ENCODE measurements at places on chromosomes 13 and 19.
A peak's percentile ranks its signal among the peaks of the same experiment; 100 is the strongest.

GRCh38 chr13:109412283-109412901, 374.0 kb downstream of the IRS2 start:
- DNase-seq, result peak; percentile 19

- DNase-seq, result no peak
These were observed 68.5 kb downstream of the FLT1 start for GRCh38 chr13:28426381-28426780.

- no peak for DNase-seq
These were observed 366 bp upstream of the KL start for GRCh38 chr13:33015791-33016323.

- DNase-seq, result no peak
These were observed 156.8 kb upstream of the SOX1 start for GRCh38 chr13:111909971-111910671.

DNA sequence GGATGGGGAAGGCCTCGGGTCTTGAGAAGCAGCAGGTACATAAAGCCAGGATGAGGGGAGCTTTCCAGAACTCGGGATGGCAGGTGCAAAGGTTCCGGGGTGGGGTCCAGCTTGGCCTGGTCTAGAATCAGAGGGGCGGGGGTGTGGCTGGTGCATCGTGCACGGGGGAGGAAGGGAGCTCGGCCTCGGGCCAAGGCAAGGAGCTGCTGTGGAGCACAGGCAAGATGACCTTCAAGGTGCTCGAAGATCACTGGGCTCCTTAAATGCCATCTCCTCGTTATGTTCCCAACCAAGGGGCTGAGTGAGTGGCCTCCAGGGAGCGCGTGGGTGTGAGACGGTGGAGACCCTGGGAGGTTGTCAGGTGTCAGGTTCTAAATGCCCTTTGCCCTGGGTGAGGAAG, 16.1 kb upstream of the SIGLEC11 start:
- DNase-seq, result no peak

- no peak for DNase-seq
These were observed 113.7 kb downstream of the DNAJC15 start for GRCh38 chr13:43136920-43137575.

- no peak for DNase-seq
These were observed 487.8 kb downstream of the DACH1 start for GRCh38 chr13:71378961-71379905.

DNA sequence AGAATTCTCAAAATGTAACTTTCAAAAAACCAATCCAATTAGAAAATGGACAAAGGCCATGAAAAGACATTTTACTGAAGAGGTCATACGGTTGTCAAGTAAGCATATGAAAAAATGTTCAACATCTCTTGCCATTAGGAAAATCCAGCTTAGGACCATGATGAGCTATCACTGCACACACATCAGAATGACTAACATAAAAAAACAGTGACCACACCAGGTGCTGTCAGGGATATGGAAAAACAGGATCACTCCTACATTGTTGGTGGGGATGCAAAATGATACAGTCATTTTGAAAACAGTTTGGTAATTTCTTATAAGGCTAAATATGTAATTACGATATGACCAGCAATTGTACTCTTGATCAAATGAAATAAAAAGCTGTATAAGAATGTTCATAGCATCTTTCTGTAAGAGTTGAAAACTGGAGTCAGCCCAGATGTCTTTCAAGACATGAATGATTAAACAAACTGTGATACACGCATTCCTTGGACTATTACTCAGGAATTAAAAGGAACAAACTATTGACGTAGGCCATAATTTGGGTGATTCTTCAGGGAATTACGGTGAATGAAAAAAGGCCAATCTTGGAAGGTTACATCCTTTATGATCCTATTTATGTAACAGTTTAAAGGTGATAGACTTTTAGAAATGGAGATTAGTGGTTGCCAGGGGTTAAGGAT, 26.9 kb upstream of the RCBTB2 start:
- no peak for DNase-seq

DNA sequence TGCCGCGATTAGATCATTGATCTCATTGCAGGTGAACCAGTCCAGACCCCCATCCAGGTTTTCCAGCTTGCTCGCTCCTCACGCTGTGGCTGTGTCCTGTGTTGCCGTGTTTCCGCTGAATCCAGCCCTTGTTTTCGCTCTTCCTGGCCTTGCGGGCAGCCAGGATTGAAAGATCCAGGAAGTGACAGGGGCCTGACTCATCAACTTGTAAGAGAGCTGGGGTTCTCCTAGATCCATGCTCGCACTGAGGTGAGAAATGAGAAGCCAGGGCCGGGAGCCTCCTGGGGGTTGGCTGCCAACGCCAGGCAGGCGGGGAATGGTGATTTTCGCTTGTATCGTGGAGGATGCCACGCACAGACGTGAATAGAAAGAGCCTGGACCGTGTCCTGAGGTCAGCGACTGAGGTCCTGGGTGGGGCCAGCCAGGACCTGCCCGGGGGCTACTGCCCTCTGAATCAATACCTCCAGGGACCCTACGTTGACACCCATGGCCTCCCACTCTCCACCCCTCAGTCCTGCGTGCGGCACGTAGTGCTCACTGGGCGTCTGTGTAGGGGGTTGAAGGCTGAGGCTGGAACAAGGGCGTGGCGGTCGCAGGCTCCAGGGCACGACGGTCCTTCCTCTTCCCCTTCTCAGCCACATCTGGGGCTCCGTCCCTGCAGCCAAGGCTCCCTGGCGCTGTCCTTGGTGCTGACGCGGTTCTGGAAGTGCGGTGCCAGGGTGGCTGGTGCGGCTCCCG, 7.3 kb upstream of the PTPRH start:
- peak; percentile 77 for DNase-seq

DNA sequence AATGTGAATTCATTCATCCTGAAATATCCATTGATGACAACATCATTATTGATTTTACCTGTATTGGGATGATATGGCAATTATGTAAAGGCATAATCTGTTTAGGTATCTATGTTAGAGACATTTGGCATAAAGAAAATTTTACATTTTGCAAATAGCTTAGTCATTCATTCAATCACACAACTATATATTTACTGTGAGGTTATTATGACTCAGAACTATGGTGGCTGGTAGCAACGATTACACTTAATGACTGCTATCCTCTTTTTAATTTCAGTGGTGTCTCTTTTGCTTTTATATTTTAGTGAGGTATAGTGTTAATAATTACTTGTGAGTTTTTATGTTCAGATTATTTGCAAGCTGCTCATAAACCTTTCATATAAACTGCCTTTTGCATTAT, 955.9 kb downstream of the SLITRK6 start:
- DNase-seq, result no peak

- DNase-seq, result peak; percentile 81
These were observed 37.3 kb downstream of the IL12RB1 start for GRCh38 chr19:18049385-18049784.

DNA sequence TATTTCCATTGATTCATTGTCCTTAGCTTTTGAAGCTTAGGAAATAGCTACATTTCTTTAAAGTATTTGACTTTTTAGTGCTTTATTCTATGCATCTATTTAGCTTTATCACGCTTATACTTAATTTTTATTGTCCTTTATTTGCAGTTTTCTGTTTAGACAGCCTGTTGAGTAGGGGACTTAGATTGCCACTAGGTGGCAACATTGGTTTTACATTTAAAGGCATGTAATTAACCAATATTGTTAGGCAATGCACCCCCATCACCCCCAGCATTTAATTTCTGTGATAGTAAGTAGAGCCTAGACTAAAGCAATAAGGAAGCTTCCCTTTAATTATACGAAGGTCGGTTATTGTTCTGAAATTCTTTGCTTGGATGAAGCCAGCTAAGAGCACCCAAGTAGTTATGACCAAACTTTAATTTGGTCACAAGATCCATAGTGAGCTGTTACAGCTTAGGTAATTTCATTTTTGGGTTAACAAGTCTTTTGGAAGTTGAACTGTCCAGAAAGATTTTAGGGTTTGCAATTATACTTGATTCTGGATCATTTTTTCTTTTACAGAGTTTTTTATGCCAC, 36.5 kb downstream of the B3GLCT start:
- no peak for DNase-seq

DNA sequence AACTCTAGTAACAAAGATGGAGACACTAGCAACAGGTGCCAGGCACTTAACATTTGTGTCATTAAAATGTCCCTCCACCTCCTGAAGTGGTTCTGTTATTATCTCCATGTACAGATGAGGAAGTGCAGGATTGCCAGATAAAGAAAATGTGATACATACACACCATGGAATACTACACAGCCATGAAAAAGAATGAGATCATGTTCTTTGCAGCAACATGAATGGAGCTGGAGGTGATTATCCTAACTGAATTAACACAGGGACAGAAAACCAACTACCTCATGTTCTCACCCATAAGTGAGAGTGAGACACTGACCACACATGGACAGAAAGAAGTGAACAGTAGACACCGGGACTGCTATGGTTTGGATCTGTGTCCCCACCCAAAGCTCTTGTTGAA, 60.5 kb downstream of the ZNF557 start:
- no peak for DNase-seq

- no peak for DNase-seq
These were observed 137.8 kb upstream of the GJB6 start for GRCh38 chr13:20369886-20370361.

DNA sequence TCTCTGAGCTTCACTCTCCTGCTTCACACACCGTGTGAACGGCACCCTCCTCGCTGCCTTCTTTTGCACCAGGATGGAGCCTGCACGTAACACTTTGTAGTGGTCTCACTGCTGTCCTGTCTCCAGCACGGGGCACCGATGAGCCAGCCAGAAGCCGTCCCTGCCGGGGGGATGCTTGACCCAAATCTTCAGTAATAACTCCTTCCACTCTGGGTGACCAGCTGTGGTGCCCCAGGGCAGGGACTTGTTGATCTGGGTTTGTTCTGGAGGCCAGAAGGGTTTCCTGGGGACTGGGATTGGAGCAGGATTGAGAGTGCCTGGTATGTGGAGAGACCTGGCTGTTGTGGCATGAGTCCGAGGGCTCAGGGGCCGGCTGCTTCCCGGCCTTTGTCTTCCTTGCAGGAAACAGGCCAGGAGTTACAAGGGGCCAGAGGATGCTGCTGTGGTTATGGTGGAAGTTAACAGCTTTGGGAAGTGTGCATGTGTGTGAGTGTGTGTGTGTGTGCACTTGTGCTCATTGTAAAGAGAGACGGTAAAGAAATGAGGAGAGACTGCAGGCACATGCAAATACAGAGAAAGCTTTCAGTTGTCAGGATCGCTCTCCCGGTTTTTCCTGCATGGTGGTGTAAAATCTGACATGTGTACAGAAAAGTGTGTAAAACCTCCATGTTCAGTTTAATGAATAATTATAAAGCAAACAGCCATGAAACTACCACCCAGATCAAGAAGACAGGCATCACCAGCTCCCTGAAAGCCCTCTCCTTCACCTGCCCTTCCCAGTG, 18.9 kb downstream of the PAK4 start:
- DNase-seq, result no peak

- no peak for DNase-seq
These were observed 3.4 kb upstream of the TMED1 start for GRCh38 chr19:10839114-10840050.

DNA sequence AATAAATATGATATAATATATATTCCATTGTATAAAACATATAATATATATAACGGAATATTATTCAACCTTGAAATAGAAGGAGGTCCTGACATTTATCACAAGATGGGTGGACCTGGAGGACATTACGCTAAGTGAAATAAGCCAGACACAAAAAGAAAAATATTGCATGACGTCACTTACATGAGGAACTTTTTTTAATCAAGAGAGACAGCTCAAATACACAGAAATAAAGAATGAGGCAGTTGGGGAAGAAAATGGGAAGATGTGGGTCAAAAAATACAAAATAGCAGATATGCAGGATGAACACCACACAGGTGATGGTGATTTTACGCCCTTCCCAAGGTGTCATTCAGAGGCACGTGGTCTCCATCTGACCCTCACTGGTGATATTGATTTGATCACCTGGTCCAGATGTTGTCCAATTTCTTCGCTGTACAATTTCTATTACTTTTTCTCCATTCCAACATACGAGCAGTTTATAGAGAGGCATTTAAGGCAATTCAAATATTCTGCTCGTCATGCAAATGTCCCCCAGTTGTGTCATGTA, 513 bp upstream of the ZNF317 start:
- DNase-seq, result no peak

DNA sequence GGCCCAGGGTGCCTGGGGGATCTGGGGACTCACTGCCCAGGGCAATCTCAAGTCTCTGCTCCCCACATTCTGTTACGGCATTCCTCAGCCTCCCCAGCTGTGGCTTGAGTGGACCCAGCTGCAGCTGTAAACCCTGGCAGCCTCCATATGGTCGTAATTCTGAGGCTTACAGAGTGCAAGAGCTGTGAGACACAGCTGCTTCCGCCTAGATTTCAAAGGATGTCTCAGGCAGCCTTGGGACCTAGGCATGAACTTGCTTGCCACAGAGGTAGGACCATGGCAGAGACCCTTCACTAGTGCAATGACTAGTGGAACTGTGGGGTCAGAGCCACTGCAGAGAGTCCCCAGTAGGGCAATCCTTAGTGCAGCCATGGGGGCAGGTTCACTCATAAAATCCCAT, 297.5 kb downstream of the ENOX1 start:
- DNase-seq, result no peak

Measured in anterior cingulate cortex (tissue), 58 donors.